Breast epithelium (tissue), 4 donors: ENCODE measurements at places on chromosomes 16 and 17.

DNA sequence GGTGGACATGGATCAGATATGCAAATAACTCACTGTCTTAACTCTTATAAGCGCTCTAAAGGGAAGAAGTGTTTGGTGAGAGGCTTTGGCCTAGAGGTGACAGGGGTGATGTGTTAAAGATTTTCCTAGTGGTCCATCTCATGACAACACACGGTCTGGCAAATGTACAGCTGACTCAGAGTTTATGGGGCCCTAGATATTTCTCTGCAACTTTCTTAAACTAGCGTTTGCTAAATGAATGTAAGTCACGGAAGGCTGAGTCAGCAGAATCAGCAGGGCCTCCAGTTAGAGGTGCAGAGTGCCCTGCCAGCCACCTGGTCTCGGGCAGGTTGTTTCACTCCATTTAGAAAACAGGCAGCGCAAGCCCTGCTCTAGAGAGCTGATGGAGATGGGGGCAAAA lies 40.1 kb downstream of the CLEC16A start:
- no peak for DNase-seq

GRCh38 chr16:73846007-73846330 lies 450.6 kb upstream of the PSMD7 start:
- no peak for DNase-seq

- no peak for DNase-seq
These were observed 1.9 kb upstream of the HSF4 start for GRCh38 chr16:67162506-67163163.

GRCh38 chr17:78599419-78599818 lies 22.2 kb upstream of the DNAH17 start:
- no peak for DNase-seq

- no peak for DNase-seq
These were observed 35.2 kb downstream of the USP22 start for GRCh38 chr17:21007646-21008045.

- no peak for DNase-seq
These were observed 19.1 kb upstream of the ALDH3A2 start for GRCh38 chr17:19629449-19629848.

GRCh38 chr16:81008505-81008789 lies 1.4 kb downstream of the CENPN start:
- no peak for DNase-seq
